ENCODE measurements at places on chromosomes 12 and 14. TPM values are rescaled to one million over a fixed set of nuclear protein-coding genes. Genes with fewer than 3 reads are reported as not detected.

DNA sequence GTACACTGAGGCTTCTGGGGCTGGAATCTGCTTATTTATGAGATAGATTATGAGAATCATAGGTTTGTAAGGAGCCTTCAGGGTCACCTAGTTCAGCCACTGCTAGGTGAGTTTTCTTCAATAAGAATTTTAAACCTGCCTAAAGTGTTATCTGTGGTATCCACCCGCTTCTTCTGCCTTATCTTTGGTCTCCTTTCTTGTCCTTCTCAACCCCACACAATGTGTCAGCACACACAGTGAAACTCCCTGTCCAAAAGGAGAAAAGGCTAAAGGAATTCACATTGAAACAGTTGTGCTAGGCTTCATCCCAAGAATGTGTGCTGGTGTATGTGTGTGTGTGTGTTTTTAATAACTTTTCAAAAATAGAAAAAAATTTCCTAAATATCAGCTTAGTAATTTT lies 259.3 kb upstream of the BTG1 start:
- no peaks in the 10 kb centered on the region for H3K27me3 ChIP-seq
- no peaks in the 10 kb centered on the region for H3K36me3 ChIP-seq
- H3K4me1 ChIP-seq = peaks cover 6% of the 10 kb centered on the region
- DNase-seq = no peak
- H3K27ac ChIP-seq = no peak overlapping the region
- no peak overlapping the region for H3K4me3 ChIP-seq

- H3K27me3 ChIP-seq = no peaks in the 10 kb centered on the region
- H3K4me1 ChIP-seq = peaks cover 18% of the 10 kb centered on the region
- 0 out of 2 replicates have a peak overlapping the region, but pooled peaks have one; percentile 5 for H3K4me3 ChIP-seq
- peak; percentile 53 for DNase-seq
- H3K36me3 ChIP-seq = peaks cover 7% of the 10 kb centered on the region
- H3K27ac ChIP-seq = peak overlapping the region; percentile 80
Observed at GRCh38 chr12:47652521-47653234, 53.2 kb downstream of the RPAP3 start.

DNA sequence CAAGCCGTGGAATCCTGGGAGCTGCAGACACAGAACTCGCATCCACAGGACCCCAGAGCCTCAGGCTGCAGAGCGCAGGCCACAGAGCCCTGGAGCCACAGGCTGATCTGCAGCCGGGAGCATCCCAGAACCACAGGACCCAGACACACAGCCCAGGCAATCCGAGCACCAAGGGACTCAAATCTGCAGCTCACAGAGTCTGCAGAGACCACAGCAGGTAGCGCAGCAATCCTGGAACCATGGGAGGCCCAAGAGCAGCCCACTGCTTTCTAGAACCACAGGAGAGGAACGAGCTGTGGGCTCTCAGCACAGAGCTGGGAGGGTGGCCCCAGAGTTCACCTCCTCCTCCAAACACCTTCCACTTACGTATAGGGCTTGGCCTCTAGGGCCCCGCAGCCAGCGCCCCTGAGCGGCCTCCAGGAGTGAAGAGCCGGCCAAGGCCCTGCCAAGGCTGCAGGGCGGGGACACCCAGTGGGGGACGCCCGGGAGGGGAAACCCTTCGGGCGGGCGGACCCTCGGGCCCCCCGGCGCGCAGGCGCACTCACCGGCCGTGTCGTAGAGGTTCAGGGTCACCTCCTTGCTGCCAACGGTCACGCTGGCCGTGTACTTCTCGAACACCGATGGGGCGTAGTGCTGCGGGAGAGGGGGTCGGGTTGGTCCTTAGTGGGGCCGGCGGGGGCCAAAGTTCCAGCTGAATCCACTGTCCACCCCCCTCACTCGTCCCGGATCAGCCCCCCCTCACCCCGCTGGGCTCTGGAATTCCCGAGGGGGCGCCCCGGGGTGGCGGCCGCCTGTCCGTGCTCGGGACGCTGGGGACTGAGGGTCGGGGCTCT lies 665 bp downstream of the RHOF start:
- no peaks in the 10 kb centered on the region for H3K27me3 ChIP-seq
- H3K4me1 ChIP-seq = peaks cover 44% of the 10 kb centered on the region
- peak; percentile 68 for DNase-seq
- peak overlapping the region; percentile 65 for H3K4me3 ChIP-seq

Gene C1S
- 4.7 TPM for total RNA-seq

GRCh38 chr12:7374423-7375144 lies 69.4 kb downstream of the CD163L1 start:
- no peaks in the 10 kb centered on the region for H3K36me3 ChIP-seq
- H3K27ac ChIP-seq = no peak overlapping the region
- no peaks in the 10 kb centered on the region for H3K27me3 ChIP-seq
- DNase-seq = peak; percentile 83
- no peak overlapping the region for H3K4me3 ChIP-seq
- H3K4me1 ChIP-seq = peaks cover 4% of the 10 kb centered on the region

Gene SPTB
- total RNA-seq = not detected

Gene TBX3
- total RNA-seq = not detected

- no peak overlapping the region for H3K4me3 ChIP-seq
- no peaks in the 10 kb centered on the region for H3K36me3 ChIP-seq
- H3K27ac ChIP-seq = no peak overlapping the region
- DNase-seq = no peak
Observed at GRCh38 chr12:111100003-111100402, 179.6 kb upstream of the MYL2 start.

DNA sequence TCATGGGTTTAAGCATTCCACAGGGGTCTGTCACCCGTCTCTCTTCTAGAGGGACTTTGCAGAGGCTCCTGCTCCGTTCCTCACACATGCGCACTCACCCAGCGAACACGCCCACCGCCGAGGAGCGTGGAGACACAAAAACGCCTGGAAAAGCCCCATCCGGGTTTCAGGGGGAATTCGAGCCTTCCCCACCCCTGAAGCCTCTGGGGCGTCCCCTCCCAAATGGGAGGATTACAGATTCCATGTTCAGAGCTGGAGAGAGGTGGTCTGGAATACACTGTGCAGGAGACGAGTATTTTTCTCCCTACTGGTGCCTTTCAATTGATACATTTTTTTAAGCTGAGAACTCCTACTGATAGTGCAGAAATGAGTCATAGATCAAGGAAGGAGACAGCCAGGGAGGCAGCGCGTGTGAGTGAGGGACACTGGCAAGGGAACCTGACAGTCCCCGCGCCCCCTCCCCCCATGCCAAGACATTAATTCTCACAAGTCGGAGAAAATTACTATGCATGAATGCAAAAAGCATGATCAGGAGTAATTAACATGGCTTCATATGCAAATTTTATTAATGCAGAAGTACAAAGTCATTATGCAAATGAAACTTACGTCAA lies 36.9 kb downstream of the BCL11B start:
- no peaks in the 10 kb centered on the region for H3K27me3 ChIP-seq
- H3K27ac ChIP-seq = no peak overlapping the region
- H3K4me1 ChIP-seq = no peaks in the 10 kb centered on the region
- H3K4me3 ChIP-seq = no peak overlapping the region

DNA sequence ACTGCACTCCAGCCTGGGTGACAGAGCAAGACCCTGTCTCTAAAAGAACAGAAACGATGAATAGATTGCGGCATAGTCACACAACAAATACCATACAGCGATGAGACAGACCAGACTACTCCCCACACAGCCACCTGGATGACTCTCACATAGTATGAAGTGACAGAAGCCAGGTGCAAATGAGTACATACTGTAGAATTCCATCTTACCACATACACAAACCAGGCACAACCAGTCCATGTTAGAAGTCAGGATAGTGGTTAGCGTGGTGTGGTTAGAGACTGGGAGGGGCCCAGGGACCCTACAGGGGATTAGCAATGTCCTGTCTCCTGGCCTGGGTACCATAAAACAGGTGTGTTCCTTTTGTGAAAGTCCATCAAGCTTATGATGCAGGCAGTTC lies 53.8 kb downstream of the FAM222A start:
- H3K4me3 ChIP-seq = no peak overlapping the region
- no peak overlapping the region for H3K27ac ChIP-seq
- H3K36me3 ChIP-seq = no peaks in the 10 kb centered on the region
- no peak for DNase-seq

Gene KRT72
- not detected for total RNA-seq

Gene SLC17A8
- total RNA-seq = not detected

Gene E2F7
- total RNA-seq = 0.83 TPM

DNA sequence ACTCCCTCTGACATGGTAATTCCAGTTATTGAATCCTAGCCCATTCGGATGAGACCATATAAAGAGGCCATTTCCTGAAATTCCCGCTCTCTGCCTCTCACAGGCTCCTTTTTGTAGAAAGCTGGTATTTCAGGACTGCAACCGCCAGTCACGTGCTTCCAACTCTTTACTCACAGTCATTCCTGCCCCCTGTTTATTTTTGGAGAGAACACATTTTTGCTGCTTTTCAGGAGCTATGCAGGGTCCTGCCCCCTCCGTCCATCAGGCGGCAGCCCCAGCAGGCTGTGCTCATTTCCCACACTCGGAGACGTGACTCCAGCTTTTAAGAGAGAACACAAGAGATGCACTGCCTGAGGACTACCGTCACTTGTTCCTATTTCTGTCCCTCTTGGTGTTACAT lies 26.8 kb downstream of the IFT43 start:
- no peak overlapping the region for H3K4me3 ChIP-seq
- no peak for DNase-seq
- peaks cover 10% of the 10 kb centered on the region for H3K36me3 ChIP-seq
- H3K27ac ChIP-seq = no peak overlapping the region
- H3K4me1 ChIP-seq = peaks cover 15% of the 10 kb centered on the region

DNA sequence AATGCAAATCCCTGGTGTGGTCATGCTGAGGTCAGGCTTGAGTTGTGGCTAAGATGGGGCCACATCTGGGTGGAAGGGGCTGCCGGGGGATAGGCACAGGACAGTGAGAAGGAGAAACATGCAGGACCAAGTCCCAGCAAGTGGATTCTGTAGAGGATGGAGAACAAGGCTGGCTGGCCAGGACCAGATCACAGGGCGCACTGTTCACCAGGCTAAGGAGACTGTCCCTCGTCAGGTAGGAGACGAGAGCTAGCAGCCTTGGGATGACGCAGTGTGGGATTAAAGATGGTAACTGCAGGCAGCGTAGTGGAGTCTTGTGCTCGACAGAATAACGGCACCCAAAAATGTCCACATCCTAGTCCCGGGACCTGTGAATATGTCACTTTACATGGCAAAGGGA lies 336.1 kb downstream of the BCL11B start:
- H3K4me1 ChIP-seq = no peaks in the 10 kb centered on the region
- no peaks in the 10 kb centered on the region for H3K27me3 ChIP-seq
- DNase-seq = no peak
- H3K4me3 ChIP-seq = no peak overlapping the region
- no peaks in the 10 kb centered on the region for H3K36me3 ChIP-seq

- peak; percentile 72 for DNase-seq
- H3K36me3 ChIP-seq = no peaks in the 10 kb centered on the region
- H3K4me3 ChIP-seq = peak overlapping the region; percentile 80
- H3K4me1 ChIP-seq = peaks cover 51% of the 10 kb centered on the region
- H3K27me3 ChIP-seq = no peaks in the 10 kb centered on the region
Observed at GRCh38 chr12:30754383-30754749, 385 bp downstream of the CAPRIN2 start.

Gene LMNTD1
- not detected for total RNA-seq

DNA sequence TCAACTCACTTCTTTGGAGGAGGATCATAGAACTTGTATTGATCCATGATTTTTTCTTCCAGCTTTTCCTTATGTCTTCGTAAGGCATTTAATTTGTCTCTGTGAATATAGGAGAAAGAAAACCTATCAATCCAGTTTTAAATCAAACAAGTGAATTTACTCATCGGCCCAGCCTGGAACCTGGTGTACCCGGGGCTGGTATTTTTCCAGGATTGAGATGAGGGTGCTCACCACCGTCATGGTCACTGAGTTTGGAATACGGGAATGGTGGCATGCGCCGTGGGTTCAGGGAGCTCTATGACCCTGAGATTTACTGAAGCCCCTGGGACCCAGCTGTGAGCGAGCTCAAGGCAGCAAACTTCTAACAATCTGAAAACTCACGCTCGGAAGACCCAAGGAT lies 46.5 kb upstream of the GPR68 start:
- H3K27ac ChIP-seq = no peak overlapping the region
- H3K4me3 ChIP-seq = no peak overlapping the region
- peaks cover 17% of the 10 kb centered on the region for H3K36me3 ChIP-seq
- H3K27me3 ChIP-seq = no peaks in the 10 kb centered on the region
- no peak for DNase-seq

- peaks cover 9% of the 10 kb centered on the region for H3K4me1 ChIP-seq
- no peaks in the 10 kb centered on the region for H3K36me3 ChIP-seq
- no peak overlapping the region for H3K4me3 ChIP-seq
Observed at GRCh38 chr12:480831-481816, 21.4 kb downstream of the B4GALNT3 start.

DNA sequence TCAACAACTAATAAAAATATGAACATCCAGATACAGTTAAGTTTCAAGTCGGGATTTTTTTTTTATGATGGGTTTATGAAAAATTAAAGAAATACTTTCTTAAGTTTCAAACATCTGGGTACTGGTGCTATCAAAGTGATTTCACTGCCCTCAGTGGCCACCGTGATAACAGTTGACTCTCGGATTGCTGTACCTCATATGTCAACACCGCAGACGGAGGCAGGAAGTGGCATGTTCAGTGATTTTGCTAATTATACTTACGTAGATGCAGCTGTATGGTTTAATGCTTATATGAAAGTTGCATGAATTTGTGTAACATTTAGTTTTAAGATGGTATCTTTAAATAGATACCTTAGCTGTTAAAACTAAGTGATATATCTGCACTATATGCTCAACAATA lies 20.8 kb upstream of the FBLN5 start:
- DNase-seq = no peak
- no peaks in the 10 kb centered on the region for H3K27me3 ChIP-seq
- no peak overlapping the region for H3K4me3 ChIP-seq
- no peak overlapping the region for H3K27ac ChIP-seq

Gene ADAMTS20
- not detected for total RNA-seq

Data from Karpas-422 (cell line).